Body of pancreas (tissue), 4 donors: ENCODE measurements at places on chromosomes 1 and 21. TPM values are rescaled to one million over a fixed set of nuclear protein-coding genes. Genes with fewer than 3 reads are reported as not detected.

GRCh38 chr1:181485287-181486097 is 2.2 kb downstream of the CACNA1E start:
- peak; percentile 42 for DNase-seq

DNA sequence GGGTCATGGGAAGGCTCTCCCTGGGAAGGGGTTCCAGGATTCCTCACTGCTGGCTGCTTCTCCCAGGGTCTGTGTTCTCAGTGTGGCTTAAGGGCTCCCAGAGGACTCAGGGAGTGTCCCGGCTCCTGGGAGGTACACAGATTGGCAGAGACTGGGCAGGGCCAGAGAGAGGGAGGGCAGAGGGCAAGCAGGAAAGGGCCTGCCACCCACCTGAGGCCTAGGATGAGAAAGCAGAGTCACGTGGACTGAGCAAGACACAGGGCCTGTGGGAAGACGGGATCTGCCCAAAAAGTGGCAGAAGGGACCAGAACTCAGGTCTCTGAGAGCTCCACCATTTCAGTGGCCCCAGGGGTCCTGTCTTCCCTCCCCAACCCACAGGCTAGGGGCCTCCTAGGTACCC is 871 bp downstream of the SLFNL1 start:
- no peak for DNase-seq

DNA sequence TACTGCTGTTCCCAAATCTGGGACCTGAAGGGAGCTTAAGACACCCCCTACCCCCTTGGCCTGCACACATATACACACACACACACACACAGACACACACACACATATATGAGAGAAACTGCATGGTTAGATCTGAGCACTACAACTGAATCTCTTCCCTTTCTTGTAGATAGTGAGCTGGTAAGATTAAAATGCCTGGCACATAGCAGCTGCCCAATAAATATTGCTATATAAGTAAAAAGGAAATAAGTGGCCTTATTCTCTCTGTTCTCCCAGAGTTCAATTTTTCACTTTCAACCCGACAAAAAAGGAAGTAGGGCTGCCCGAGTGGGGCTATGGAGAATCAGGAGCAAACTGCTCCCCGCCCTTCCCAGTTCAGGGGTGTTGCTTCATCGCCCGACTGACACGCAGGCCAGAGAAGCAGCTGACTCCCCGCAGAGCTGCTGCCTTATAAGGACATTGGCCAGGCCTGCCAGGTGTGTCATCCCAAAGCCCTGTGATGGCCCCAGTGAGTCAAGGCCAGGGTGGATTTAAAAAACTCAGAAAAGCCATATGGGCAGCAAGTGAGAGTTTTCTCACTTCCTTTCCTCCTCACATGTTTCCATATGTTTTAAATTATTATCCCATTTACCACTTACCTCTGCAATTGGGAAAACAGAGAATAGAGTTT is 106.5 kb upstream of the SLC44A3 start:
- peak; percentile 52 for DNase-seq

GRCh38 chr1:40593449-40594186 is 62.2 kb downstream of the ZNF684 start:
- DNase-seq = no peak

DNA sequence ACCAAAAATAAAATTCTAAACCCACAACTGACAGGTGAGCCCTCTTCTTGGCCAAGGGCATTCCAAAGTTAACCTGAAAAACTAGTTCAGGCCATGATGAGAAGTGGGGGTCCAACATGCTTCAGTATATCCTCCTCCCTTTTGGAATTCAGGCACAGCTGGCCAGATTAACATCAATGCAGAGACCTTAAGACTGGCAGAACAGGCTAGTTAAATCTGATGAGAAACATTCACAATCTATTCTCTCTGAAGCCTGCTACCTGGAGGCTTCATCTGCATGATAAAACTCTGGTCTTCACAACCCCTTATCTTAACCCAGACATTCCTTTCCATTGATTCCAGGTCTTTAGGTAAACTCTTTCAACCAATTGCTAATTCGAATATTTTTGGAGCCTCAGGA is 26.7 kb upstream of the ZBTB8B start:
- no peak for DNase-seq

DNA sequence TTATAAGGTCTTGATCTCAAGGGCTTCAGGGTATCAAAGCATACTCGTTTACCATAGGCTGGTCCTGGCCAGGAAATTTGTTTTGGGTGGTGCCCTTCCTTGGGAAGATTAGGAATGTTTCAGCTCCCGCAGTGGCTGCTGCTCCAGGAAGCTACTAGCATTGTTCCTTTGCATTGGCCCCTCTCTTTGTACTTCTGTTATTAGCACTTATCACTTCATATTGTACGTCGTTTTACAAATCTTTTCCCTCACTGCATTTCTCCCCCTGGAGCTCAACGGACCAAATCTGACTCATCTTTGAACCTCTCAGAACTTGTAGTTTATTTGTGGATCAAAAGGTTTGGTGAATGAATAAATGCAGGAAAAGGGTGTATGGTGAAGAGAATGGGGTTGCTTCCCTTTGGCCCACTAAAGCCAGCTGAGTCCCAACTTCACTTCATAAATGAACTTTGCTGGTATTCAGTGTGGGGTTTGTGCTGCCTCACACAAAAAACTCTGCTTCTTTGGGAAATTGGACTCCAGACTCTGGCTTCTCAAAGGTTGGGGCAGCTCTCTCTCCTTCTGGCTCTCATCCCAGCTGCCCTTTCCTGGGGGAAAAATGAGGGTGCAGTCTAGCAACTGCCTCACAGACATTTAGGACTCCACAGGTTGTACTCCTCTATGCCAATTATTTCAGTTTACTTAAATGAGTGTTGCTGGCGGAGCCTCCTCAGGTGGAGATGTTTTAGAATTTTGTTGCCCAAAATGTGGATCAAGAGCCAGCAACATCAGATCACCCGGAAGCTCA is 5.9 kb downstream of the GNAT2 start:
- DNase-seq = no peak

GRCh38 chr1:225933072-225933471 is 7.9 kb downstream of the LEFTY2 start:
- no peak for DNase-seq

DNA sequence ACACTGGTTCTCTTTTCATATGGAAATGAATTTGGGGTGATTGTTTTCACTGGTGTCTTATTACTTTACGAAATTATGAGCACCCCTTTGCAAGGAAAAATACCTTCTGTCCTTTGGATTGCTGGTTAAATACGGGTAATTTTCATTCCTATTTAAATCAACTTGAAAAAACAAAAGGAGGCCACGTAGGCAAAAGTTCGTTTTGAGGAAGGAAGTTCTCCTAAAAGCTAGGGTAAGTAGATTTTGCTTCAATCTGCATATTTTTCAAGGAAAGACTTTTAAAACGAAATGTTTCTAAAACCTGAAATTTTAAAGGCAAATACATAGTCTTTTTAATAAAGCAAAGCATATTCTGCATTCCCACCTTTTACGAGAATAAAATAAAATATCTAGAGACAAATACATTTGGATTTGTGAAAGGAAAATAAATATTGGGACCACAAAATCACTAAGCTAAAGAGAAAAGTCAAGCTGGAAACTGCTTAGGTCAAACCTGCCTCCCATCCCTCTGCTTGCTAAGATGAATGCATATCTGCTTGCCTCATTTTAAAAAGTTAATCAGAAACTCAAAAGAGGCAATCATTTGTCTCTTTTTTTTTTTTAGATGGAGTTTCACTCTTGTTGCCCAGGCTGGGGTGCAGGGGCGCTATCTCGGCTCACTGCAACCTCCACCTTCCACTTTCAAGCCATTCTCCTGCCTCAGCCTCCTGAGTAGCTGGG is 70.9 kb upstream of the ETS2 start:
- DNase-seq = no peak

DNA sequence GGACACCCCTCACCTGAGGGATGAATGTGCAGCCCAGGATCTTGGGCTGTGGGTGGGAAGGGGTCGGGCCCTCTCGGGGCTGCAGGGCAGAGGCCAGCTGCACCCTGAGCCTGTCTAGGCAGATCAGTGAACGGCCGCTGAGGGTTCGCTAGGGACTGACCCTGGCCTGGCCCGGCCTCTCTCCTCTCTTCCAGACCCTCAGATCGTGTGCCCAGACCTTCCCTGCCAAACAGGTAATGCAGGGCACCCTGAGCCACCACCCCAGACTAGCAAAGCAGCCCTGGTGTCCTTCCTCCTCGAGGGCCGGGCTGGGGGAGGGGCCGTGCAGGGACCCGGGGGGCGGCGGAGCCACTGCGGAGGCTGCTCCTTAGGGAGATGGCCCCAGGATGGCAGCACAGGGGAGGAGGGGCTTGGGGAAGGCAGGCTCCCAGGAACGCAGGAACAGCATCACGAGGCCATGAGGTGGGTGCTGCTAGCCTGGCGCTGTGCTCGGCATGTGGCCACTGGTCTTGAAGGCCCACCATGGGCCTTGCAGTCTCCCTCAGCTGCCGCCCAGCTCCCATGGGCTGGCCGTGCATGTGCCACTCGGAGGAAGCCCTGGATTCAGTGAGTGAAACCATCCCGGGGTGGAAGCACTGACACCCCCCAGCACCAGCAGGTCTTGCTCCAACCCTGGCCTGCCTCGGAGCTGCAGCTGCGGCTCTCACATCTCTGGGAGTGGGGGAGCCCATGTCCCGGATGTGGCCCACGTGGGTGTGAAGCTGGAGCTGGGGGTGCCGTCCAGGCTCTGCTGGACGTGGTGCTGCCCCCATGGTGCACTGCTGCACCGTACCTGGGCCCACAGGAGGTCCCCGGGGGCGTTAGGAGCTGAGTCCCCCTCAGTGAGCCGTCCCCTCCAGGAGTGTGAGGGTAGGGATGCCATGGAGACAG is 28.7 kb downstream of the COL6A2 start:
- DNase-seq = peak; percentile 4

DNA sequence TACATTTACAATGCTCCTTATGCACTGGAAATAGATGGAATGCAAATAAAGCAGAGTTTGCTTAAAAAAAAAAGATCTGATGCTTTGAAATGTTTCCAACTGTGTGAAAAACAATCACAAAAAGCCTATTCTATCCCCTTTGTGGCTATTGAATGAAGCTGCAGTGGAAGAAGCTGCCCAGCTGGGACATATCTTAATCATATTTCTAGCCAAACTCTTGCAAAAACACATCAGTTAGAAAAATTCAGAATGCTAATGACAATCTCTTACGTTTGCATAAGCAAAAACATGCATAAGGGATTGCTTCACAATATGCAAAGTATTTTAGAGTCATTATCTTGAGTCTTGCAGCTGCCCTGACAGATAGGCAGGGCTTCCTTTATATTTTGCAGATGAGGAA is 526.4 kb upstream of the USP24 start:
- DNase-seq = no peak

- DNase-seq = no peak
Observed at GRCh38 chr1:185360714-185361113, 43.7 kb upstream of the IVNS1ABP start.

CASQ1 gene
- not detected for total RNA-seq

NMNAT2 gene
- total RNA-seq = 1.0 TPM

VCAM1 gene
- 22.4 TPM for total RNA-seq

SPATA46 gene
- total RNA-seq = not detected

SPATA21 gene
- total RNA-seq = not detected

ATAD3A gene
- 15.8 TPM for total RNA-seq

F13B gene
- total RNA-seq = not detected
